ENCODE measurements at places on chromosomes 1 and 21. TPM values are rescaled to one million over a fixed set of nuclear protein-coding genes. Genes with fewer than 3 reads are reported as not detected.

DNA sequence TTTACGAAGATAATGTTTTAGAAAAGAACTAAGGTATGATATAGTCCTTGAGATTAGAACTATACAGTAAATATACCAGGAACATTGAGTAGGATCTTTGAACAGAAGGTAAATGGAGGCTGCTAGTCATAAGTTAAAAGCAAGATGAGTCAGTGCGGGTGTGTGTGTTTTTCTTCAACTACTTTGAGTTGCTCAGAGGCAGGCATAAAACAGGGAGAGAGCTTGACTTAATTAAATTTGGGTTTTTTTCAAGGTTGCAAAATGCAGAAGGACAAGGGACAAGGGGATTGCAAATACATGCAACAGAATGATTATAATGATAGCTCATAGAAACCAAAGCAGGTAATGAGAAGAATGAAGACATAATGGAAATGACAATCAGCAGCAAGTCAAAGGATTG lies 815.1 kb downstream of the NCAM2 start:
- H3K4me3 ChIP-seq, result no peak overlapping the region
- H3K4me1 ChIP-seq, result no peaks in the 10 kb centered on the region
- DNase-seq, result no peak
- no peaks in the 10 kb centered on the region for H3K27me3 ChIP-seq
- H3K27ac ChIP-seq, result no peak overlapping the region
- H3K36me3 ChIP-seq, result no peaks in the 10 kb centered on the region

- H3K27ac ChIP-seq, result peak overlapping the region; percentile 67
- H3K36me3 ChIP-seq, result peaks cover 6% of the 10 kb centered on the region
- H3K4me3 ChIP-seq, result peak overlapping the region; percentile 99
- peak; percentile 27 for DNase-seq
- no peaks in the 10 kb centered on the region for H3K27me3 ChIP-seq
These were observed 705 bp downstream of the AIDA start for GRCh38 chr1:222711319-222712252.

DNA sequence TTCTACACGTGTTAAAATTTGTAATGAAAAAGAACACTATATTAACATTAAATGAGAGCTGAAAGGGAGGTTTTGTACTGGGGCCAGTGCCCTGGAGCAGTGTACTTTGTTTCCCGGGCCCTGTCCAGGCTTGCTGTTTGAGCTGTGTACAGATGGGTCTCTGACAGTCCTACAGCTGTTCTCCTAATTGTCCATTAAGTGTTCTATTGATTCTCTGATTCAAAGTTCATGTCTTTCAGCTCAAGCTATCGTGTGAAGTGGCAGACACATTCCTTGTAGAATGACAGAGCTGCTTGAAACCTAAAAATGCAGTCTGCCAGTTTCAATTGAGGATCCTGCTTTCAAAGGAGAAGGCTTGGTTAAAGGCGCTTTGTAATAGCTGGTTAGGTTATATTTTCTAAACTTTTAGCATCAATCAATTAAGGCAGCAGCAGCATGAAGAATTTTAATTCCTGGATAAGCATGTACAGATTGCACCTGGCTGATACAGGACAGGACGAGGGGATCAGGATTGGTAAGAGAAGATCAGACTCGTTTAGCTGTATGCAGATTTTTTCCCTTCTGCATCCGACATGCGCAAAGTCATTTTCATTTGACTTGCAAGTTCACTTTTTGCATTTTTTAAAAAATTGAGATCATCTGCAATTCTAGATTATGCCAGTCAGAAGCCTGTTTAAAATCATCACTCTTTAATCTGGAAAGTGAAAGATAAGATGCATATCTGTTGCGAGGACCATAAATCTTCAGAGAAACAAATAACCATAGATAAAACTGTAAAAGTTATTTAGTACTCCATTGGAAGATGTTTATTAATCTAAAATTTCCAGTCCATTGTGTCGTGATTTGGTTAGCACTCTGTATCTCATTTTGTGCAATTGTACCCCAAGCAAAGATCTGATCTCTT lies 98.5 kb downstream of the ATG4C start:
- no peak overlapping the region for H3K4me3 ChIP-seq
- peaks cover 12% of the 10 kb centered on the region for H3K27me3 ChIP-seq
- H3K36me3 ChIP-seq, result no peaks in the 10 kb centered on the region
- H3K4me1 ChIP-seq, result peaks cover 3% of the 10 kb centered on the region

DNA sequence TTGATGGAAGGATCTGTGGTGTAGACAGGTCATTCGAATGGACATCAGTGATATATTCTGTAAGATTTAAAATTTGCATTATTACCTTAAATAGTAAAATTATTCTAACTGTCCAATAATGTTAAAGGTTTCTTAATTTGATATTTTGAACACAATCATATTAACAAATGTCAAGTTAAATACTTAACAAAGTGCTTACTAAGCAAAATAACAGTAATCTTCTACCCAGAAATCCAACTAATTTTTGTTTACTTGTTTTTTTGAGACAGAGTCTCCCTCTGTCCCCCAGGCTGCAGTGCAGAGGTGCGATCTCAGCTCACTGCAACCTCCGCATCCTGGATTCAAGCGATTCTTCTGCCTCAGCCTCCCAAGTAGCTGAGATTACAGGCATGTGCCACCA lies 33.9 kb downstream of the USP33 start:
- H3K4me1 ChIP-seq, result peaks cover under 1% of the 10 kb centered on the region
- no peaks in the 10 kb centered on the region for H3K27me3 ChIP-seq
- H3K36me3 ChIP-seq, result peaks cover 32% of the 10 kb centered on the region
- no peak for DNase-seq
- no peak overlapping the region for H3K4me3 ChIP-seq

GRCh38 chr1:190452272-190452848 lies 25.3 kb downstream of the BRINP3 start:
- no peaks in the 10 kb centered on the region for H3K36me3 ChIP-seq
- peaks cover 3% of the 10 kb centered on the region for H3K4me1 ChIP-seq
- H3K27ac ChIP-seq, result no peak overlapping the region
- no peak overlapping the region for H3K4me3 ChIP-seq
- no peak for DNase-seq

DNA sequence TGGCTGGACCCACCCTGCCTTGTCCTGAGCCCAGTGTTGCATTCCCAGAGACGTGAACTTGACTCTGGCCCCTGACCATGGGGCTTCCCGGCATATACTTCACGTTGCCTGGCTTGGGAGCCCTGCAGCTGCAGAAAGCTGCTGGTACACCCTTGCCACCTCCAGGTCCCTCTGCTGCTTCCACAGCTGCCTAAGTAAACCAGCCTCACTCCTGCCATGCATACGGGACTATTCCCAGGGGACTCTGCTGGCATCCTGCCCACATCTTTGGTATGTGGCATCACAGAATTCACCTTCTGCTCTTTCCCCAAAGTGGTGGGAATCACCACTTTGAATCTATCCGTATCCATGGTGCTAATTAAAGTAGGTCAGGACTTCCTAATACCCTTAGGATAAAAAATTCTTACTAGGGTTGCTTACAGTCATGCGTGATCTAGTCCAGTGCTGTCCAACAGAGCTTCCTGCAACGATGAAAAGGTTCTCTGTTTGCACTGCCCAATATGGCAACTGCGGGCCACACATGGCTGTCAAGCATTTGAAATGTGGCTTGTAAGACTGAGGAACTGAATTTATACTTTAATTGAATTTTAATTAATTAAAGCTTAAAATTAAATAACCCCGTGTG lies 203.0 kb downstream of the GRIK3 start:
- H3K36me3 ChIP-seq, result no peaks in the 10 kb centered on the region
- H3K27ac ChIP-seq, result no peak overlapping the region
- H3K4me3 ChIP-seq, result no peak overlapping the region
- H3K4me1 ChIP-seq, result no peaks in the 10 kb centered on the region
- peaks cover 25% of the 10 kb centered on the region for H3K27me3 ChIP-seq

DNA sequence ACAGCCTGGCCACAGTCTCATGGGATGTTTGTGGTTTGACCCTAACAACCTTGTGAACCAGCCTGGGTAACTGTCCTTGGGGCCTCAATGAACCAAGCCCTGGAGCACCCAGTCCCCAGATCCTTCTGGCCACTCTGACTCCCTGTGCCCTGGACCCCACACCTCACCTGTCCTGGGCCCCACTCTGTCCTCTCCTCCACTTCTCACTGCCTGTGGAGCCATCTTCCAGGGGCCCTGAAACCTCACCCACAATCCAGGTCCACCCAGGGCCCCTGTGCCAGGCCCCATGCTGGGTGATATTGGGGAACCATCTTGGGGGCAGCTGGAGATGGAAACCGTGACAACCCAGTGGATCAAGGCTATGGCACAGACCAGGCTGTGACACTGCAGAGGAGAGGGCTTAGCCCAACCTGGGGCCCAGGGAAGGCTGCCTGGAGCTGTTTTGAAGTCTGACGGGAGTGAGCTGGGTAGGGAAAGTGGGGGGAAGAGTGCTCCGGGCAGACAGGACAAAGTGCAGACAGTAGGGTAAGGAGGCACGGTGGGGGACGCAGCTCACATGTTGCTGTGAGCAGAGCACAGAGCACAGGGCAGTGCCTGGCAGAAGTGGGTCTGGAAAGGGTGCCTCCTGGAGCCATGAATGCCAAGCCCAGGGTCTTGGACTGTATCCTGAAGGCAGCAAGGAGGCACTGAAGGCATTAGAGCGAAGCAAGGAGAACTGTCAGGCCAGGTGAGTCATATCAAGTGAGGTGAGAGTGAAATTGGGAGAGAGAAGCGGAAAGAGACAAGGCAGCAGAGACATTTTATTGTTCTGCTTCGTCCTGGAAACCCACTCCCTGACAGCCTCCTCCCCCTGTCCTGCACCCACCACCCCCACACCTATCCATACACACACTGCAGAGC lies 12.1 kb upstream of the LRP8 start:
- peaks cover 28% of the 10 kb centered on the region for H3K27me3 ChIP-seq
- H3K36me3 ChIP-seq, result no peaks in the 10 kb centered on the region
- no peaks in the 10 kb centered on the region for H3K4me1 ChIP-seq
- no peak for DNase-seq
- no peak overlapping the region for H3K4me3 ChIP-seq

DNA sequence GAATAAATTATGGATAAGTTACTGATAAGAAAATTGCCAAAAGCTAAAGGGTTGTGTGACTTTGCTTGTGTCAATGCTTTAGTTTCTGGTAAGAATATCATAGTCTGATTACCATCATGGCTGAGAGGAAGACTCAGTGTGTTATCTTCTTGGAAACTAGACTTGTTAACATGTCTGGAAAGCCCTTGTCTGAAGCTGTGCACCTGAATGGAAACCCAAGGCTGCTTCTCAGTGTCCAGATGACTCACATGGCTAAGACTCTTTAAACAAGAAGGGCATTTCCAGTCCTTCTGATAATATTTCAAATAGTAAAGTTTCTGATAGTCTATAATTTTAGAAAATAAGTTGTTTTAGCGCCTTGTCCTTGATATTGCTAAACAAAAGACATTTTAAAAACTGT lies 1092.7 kb downstream of the PLA2G4A start:
- H3K27ac ChIP-seq, result no peak overlapping the region
- H3K27me3 ChIP-seq, result peaks cover 51% of the 10 kb centered on the region
- peaks cover 5% of the 10 kb centered on the region for H3K4me1 ChIP-seq
- no peak overlapping the region for H3K4me3 ChIP-seq

- DNase-seq, result no peak
- H3K36me3 ChIP-seq, result peaks cover 4% of the 10 kb centered on the region
- peaks cover 32% of the 10 kb centered on the region for H3K4me1 ChIP-seq
- H3K4me3 ChIP-seq, result no peak overlapping the region
- no peaks in the 10 kb centered on the region for H3K27me3 ChIP-seq
These were observed 52.2 kb downstream of the PUM1 start for GRCh38 chr1:31013187-31013864.

GRCh38 chr1:178458203-178458602 lies 38.6 kb downstream of the CLEC20A start:
- H3K4me3 ChIP-seq, result no peak overlapping the region
- DNase-seq, result no peak
- no peak overlapping the region for H3K27ac ChIP-seq
- no peaks in the 10 kb centered on the region for H3K4me1 ChIP-seq

GRCh38 chr1:35633547-35633946 lies 7.8 kb downstream of the PSMB2 start:
- peaks cover 16% of the 10 kb centered on the region for H3K4me1 ChIP-seq
- no peak overlapping the region for H3K4me3 ChIP-seq
- no peak overlapping the region for H3K27ac ChIP-seq
- no peak for DNase-seq
- no peaks in the 10 kb centered on the region for H3K27me3 ChIP-seq

DNA sequence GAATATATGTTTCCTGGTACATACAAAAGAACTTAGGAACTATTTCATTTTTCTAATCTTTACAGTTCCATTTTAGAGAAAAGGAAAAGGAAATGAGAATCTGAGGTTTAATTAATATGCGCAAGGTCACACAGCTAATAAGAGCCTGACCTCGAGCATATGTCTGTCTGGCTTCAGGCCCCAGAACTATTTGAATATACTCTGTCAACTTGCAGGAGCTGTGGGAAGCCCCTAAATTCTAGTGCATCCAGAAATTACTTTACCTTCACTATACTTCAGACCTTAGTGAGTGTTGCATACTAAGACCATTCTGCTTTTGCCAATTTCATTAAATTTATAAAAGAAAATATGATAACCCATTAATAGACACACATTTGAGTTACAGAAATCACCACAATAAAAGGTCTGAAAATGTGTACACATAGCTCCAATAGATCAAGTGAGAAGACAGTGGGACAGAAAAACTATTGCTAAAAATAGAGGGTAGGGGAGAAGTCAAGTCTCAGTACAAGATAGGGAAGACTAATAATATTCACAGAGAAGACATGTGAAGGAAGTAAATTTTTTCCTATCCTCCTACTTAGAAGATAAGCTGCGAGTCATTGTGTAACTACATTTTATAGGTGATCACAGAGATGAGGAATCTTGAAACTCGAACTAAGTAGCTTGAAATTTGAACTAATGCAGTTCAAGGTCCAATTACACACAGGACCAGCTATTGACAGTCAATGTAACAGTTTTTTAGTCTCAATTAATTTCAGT lies 3.8 kb downstream of the RGS13 start:
- H3K27me3 ChIP-seq, result peaks cover 3% of the 10 kb centered on the region
- no peak for DNase-seq
- no peaks in the 10 kb centered on the region for H3K36me3 ChIP-seq
- H3K4me1 ChIP-seq, result peaks cover 2% of the 10 kb centered on the region
- H3K27ac ChIP-seq, result no peak overlapping the region
- H3K4me3 ChIP-seq, result no peak overlapping the region

DNA sequence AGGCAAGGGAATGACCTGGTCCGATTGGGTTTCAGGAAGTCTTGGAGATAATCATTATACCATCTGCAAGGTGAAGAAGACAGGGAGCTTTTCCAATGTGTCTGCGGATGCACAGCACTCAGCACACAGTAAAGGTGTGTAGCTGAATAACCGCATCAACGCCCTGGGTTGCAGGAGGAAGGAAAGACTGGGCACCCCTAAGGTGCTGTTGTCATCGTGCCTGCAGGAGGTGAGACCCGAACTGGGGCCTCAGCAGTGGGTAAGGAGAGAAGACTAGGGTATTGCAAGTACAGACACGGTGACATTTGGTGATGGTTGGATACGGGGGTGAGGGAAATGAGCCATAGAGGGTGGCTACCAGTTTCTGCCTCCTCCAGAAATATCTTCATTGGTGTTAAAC lies 1.1 kb upstream of the TRIM62 start:
- H3K4me1 ChIP-seq, result peaks cover 9% of the 10 kb centered on the region
- H3K27me3 ChIP-seq, result peaks cover 24% of the 10 kb centered on the region
- peak overlapping the region; percentile 80 for H3K4me3 ChIP-seq
- DNase-seq, result no peak
- H3K27ac ChIP-seq, result peak overlapping the region; percentile 53

GRCh38 chr1:206963740-206964139 lies 6.5 kb downstream of the FCAMR start:
- no peak for DNase-seq
- H3K27me3 ChIP-seq, result peaks cover 7% of the 10 kb centered on the region
- no peaks in the 10 kb centered on the region for H3K4me1 ChIP-seq
- no peaks in the 10 kb centered on the region for H3K36me3 ChIP-seq

Gene SPRR2G
- total RNA-seq, result not detected

Gene SPATA46
- total RNA-seq, result not detected

Gene TNFAIP8L2
- not detected for total RNA-seq

Gene SPRR1B
- not detected for total RNA-seq
